ENCODE measurements at places on chromosomes 12 and 14.

- no peak for DNase-seq
Observed at GRCh38 chr12:30457621-30458289, 237.9 kb downstream of the IPO8 start.

- DNase-seq, result no peak
Observed at GRCh38 chr12:114140576-114140975, 174.5 kb upstream of the RBM19 start.

- DNase-seq, result no peak
Observed at GRCh38 chr14:95069547-95069946, 87.8 kb downstream of the DICER1 start.

- DNase-seq, result no peak
Observed at GRCh38 chr14:69719501-69719951, 47.4 kb upstream of the SRSF5 start.

DNA sequence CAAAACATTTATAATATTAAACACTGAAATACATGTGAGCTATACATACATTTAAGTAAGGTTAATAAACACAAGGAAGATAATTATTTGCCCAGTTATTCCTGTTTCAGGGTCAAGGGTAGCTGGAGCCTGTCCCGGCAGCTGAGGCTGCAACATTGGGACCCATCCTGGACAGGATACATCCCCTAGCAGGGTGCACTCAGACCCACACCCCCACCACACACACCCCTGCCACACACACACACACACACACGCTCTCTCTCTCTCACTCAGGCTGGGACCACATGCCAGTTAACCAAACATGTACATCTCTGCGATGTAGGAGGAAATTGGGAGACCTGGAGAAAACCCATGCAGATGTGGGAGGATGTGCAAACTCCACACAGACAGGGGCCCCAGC, 112.6 kb upstream of the TMCC3 start:
- DNase-seq, result no peak

- DNase-seq, result no peak
Observed at GRCh38 chr12:122107261-122107660, 28.7 kb downstream of the MLXIP start.
